H1 (cell line): ENCODE measurements at places on chromosomes 5 and 9. TPM values are rescaled to one million over a fixed set of nuclear protein-coding genes. Genes with fewer than 3 reads are reported as not detected.

GRCh38 chr9:16427873-16428427 lies 442.5 kb downstream of the BNC2 start:
- no peak for DNase-seq
- 0 out of 2 replicates have a peak, but pooled peaks cover 2% of the 10 kb centered on the region for H3K36me3 ChIP-seq
- no peak overlapping the region for H3K27ac ChIP-seq
- H3K4me1 ChIP-seq = peaks cover 6% of the 10 kb centered on the region; the same call in 1 of the 2 replicates

GRCh38 chr5:173642191-173642816 lies 25.9 kb upstream of the BOD1 start:
- no peaks in the 10 kb centered on the region for H3K36me3 ChIP-seq
- H3K27me3 ChIP-seq = no peaks in the 10 kb centered on the region
- peaks cover 22% of the 10 kb centered on the region for H3K4me1 ChIP-seq
- H3K27ac ChIP-seq = no peak overlapping the region
- H3K4me3 ChIP-seq = no peak overlapping the region
- no peak for DNase-seq

- H3K36me3 ChIP-seq = no peaks in the 10 kb centered on the region
- H3K27me3 ChIP-seq = no peaks in the 10 kb centered on the region
- no peak overlapping the region for H3K27ac ChIP-seq
- no peak overlapping the region for H3K4me3 ChIP-seq
These were observed 86.8 kb upstream of the OSMR start for GRCh38 chr5:38758774-38759600.

DNA sequence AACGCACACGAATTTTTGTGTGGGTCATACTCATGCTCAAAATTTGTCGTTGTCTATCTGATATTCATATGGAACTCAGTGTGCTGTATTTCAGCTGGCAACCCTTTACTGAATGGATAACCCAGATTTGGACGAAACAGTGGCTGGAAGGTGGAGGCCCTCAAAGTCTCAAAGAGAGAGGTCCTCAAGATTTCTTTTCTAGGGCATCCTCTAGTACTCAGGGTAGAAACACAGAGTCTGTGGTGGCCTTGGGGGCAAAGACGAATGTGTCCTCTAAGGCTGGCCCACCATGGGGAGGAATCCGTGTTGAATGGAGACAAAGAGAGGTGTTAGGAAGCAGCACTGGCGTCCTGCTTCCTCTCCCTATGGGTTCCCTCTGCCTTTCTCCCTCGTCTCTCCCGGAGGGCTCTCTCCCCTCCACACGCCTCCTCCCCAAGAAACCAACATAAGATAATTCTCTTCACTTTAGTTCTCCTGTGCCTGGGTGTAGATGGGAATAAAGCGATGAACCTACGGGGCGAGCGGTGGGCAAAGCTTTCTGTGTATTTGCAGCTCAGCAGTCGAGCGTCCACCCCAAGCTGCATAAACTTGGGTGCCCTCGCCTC lies 333.7 kb downstream of the CWC27 start:
- no peaks in the 10 kb centered on the region for H3K36me3 ChIP-seq
- H3K4me1 ChIP-seq = peaks cover 5% of the 10 kb centered on the region; the same call in 1 of the 2 replicates
- no peak for DNase-seq
- no peaks in the 10 kb centered on the region for H3K27me3 ChIP-seq
- H3K27ac ChIP-seq = peak overlapping the region; percentile 71; the same call in 1 of the 2 replicates

DNA sequence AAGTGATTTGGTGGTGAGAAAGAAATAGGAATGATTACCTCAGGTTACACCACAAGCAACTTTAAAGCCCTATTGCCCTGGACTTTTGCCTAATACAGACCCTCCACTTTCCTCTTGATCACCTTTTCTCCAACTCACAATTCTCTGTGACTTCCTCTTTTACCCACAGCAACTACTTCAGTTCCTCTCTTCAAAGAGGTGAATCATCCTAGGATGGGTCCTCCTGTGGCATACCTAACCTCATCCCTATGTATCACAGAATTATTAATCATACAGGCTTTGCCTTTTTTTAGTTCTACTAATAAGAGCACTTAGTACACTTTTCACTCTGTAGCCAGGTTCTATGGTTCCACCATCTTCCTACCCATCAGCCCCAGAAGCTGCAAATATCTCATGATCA lies 19.6 kb upstream of the INSL6 start:
- H3K4me1 ChIP-seq = no peaks in the 10 kb centered on the region
- DNase-seq = no peak
- H3K36me3 ChIP-seq = no peaks in the 10 kb centered on the region

DNA sequence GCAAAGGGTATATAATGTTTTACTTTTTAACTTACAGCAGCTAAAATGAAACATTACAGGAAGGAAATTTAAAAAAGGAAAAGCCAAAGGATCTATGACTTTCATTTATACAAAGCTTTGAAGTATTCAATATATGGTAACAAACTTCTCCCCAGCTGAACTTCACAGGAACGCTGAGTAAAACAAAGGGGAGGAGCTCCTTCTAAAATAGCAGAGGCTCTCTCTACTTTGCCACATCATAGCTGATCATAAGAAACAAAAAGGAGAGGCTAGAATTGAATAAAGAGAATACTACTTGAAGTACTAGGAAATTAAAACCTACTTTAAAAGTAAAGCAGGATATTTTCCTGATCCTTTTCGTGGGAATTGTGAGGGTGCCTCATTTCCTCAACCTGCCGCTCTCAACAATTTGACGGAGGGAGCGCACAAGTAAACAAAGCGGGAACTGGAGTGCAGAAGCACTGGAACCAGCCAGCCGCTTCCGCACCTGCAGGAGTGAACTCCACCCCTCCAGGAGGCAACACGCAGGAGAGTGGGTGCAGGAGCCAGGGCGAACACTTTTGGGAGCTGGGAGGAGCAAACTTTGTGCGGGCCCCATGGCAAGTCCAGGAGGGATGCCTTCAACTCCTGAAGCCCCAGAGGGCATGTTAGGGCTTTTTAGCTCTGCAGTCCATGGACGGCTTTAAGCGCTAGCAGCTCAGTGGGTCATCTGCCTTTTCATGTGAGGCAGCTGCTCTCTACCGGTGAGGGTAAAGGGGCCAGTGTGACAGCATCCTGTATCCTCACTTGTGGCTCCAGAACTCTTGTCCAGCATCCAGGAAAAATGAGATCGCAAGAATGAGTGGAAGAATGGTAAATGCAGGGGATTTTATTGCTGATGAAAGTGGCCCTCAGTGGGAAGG lies 757.4 kb downstream of the PTPRD start:
- H3K27ac ChIP-seq = no peak overlapping the region
- H3K4me3 ChIP-seq = no peak overlapping the region
- DNase-seq = no peak
- no peaks in the 10 kb centered on the region for H3K4me1 ChIP-seq

DNA sequence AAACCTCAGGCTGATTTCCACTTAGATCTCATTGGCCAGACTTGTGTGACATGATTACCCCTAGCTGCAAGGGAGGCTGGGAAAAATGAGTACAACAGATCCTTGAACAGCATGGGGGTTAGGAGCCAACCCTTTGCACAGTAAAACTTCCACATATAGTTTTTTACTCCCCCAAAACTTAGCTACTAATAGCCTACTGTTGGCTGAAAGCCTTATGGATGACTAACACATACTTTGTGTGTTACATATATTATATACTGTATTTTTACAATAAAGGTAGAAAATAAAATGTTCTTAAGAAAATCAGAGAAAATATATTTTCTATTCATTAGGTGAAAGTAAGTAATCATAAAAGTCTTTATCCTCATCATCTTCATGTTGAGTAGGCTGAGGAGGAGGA lies 217.4 kb downstream of the NMUR2 start:
- no peak overlapping the region for H3K27ac ChIP-seq
- H3K4me1 ChIP-seq = no peaks in the 10 kb centered on the region
- H3K27me3 ChIP-seq = no peaks in the 10 kb centered on the region
- no peak overlapping the region for H3K4me3 ChIP-seq

GRCh38 chr9:74357577-74357976 lies 139.6 kb upstream of the RORB start:
- no peaks in the 10 kb centered on the region for H3K36me3 ChIP-seq
- H3K27ac ChIP-seq = no peak overlapping the region
- no peaks in the 10 kb centered on the region for H3K27me3 ChIP-seq
- no peaks in the 10 kb centered on the region for H3K4me1 ChIP-seq

GRCh38 chr9:99660191-99660636 lies 161.5 kb upstream of the NR4A3 start:
- H3K27me3 ChIP-seq = no peaks in the 10 kb centered on the region
- DNase-seq = no peak
- no peaks in the 10 kb centered on the region for H3K36me3 ChIP-seq
- H3K27ac ChIP-seq = no peak overlapping the region
- H3K4me1 ChIP-seq = no peaks in the 10 kb centered on the region
- H3K4me3 ChIP-seq = no peak overlapping the region

DNA sequence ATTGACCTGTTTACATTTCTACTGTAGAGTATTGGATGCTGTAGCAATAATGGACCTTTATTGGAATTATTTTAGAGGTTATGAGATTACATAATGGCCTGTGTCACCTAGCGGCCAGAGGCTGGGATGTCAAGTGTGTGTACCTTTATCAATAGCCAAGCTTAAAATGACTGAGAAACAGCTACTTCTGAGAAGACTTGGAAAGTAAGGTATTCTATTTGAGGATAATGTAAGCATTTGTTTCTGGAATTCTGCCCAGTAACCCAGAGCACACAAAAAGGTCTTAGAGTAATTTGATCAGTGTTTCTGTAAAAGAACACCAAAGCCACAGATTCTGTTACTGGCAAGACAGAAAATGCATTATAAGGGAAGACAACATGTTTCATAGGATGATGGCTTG lies 116.8 kb downstream of the MACIR start:
- no peak for DNase-seq
- H3K4me1 ChIP-seq = no peaks in the 10 kb centered on the region; the same call in 1 of the 2 replicates
- no peak overlapping the region for H3K27ac ChIP-seq
- no peaks in the 10 kb centered on the region for H3K36me3 ChIP-seq
- H3K27me3 ChIP-seq = no peaks in the 10 kb centered on the region

- no peak for DNase-seq
- H3K4me3 ChIP-seq = no peak overlapping the region
- no peak overlapping the region for H3K27ac ChIP-seq
- H3K36me3 ChIP-seq = no peaks in the 10 kb centered on the region
These were observed 4.3 kb downstream of the CDHR2 start for GRCh38 chr5:176553260-176554085.

DNA sequence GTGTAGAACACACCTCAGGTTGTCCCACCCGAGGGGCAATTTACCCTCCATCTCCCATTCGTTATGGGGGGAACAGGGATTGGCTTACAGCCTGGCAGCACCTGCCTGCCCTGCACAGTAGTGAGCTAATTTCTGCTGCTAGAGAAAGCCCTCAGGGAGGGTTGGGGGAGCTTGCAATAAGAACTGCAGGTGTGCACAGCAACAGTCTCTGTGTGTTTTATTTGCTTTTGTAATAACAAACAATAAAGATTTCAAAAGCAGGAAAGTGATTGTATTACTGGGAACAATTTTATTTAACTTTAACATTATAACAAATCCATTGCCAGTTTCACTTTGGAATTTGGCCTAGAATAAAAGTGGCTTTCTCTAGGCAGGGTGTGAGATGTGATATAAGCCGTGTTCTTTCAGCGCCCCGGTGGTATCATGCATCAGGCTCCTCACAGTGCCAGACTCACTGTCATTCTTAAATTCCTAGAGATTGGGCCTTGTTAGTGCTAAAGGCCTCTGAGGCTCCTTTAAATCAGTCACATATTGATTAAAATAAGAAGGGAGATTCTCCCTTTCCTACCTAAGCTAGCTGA lies 81.1 kb downstream of the RMI1 start:
- DNase-seq = no peak
- no peak overlapping the region for H3K4me3 ChIP-seq
- H3K36me3 ChIP-seq = no peaks in the 10 kb centered on the region
- no peaks in the 10 kb centered on the region for H3K27me3 ChIP-seq
- H3K4me1 ChIP-seq = no peaks in the 10 kb centered on the region

TAF11L11 gene
- polyA plus RNA-seq = not detected in 2 replicates

FAT2 gene
- polyA plus RNA-seq = 0.09 and 0.12 TPM in 2 replicates

SHC3 gene
- 1.2 and 1.4 TPM in 2 replicates for polyA plus RNA-seq

CCDC171 gene
- polyA plus RNA-seq = 0.39 and 0.83 TPM in 2 replicates

GPR150 gene
- polyA plus RNA-seq = 0.14 and 0.27 TPM in 2 replicates

CDO1 gene
- polyA plus RNA-seq = 29.5 and 47.1 TPM in 2 replicates

GBGT1 gene
- polyA plus RNA-seq = 7.1 and 10.1 TPM in 2 replicates

CDKN2B-AS1 gene
- not detected in 2 replicates for polyA plus RNA-seq
